ENCODE measurements at places on chromosomes 16 and 17.
A peak's percentile ranks its signal among the peaks of the same experiment; 100 is the strongest.

DNA sequence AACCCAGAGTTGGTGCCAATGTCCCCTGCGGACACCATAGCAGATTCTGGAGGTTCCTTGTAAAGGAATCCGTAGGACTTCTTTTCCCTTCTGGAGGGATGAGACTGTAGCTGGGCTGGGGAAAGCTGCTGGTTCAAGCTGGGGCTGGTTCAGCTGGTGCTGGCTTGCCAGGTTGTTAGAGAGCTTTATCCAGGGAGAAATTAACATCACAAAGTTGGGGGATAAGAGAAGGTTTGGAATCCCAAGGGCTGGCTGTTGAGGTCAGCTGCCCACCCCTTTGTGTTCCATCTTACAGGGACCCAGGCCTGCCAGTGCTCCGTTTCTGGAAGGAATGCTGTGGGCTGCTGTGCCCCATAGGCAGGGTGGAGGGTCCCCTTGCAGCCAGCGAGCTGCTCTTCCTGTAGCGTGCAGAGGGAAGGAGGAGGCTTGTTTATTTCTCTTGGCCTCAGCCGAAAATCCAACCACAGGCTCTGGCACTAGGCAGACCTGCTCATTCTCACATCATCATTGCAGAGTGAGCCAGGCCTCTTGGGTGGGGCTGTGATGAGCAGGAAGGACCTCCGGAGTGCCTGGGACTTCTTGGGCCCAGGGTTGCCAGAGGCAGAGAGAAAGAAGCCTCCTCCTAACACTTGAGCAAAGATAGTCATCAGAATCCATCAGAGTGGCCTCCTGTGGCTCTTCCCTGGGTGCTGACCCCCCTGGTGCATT lies 251.1 kb downstream of the SEC14L1 start:
- DNase-seq, result no peak

GRCh38 chr16:27326738-27327585 lies 13.2 kb downstream of the IL4R start:
- no peak for DNase-seq

DNA sequence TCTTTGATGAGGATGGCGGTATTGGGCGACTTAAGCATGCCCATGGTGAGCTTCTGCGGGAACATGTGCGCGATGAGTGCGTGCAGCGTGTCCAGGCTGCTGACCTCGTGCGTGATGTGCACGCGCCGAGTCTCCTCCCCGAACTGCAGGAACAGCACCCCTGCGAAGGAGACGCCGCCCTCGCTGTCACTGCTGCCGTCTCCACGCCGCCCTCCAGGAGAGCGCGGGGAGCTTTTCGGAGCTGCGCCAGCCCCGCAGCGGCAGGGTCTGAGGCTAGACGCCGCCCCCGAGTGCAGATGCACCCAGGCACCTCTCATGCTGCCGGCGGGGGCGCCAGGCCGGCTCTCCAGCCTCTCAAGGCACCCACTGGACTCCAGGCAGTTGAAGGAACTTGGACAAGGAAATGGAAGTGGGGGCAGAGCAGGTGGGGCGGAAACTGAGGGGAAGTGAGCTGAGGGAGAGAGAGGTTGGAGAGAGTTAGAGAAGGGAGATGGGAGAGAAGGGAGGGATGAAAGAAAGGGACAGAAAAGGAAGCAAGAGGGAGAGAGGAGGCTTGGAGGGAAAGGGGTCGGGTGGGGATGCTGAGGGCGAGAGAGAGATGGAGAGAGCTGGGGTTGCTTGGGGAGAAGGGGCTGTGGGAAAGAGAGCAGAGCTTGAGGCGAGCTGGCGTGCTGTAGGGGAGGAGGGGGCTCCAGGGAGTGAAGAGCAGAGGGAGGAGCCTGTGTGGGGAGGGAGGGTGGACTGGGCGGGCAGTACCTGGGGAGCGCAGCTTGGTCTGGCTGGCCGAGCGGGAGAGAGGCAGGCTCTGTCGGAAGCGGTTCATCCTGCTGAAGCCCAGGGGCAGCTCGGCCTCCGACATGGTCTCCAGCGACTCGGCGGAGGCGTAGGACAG lies 42.1 kb downstream of the SRCIN1 start:
- no peak for DNase-seq

- no peak for DNase-seq
These were observed 13.1 kb downstream of the TIMM22 start for GRCh38 chr17:1010086-1010450.

DNA sequence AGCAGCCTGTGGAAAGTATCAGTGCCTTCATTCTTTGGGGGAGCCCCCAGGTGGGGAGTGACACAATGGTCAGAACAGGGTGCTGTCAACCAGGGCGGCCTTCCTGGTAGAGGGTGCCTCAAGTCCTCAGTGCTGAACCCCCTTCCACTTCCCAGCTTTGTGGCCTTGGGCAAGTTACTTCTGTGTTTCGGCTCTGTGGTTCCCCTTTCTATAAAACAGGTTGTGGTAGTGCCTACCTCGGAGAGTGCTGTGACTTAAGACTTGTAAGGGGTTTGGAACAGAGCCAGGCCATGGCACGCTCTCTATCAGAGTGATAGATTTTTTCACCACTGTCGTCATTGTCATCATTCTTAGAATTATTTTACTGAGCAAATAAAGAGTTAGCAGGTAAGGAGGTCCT lies 141.1 kb downstream of the CCDC182 start:
- peak; percentile 41 for DNase-seq

DNA sequence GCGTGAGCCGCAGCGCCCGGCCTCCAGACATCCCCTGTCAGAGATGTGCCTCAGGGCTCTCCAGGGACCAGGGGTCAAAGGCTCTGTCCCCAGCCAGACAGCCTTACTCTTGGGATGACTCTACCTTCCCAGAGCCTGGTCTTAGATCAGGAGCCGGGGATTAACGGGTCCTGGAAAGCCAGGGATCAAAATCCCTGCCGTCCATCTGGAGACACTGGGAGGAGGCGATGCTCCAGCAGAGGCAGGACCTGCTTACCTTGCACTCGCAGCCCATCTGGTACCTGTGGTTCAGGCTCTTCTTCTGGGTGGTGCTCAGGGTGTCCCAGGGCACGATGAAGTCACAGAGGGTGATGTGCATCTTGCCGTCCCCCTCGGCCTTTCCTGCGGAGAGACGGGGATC lies 16.7 kb upstream of the USP36 start:
- DNase-seq, result no peak

DNA sequence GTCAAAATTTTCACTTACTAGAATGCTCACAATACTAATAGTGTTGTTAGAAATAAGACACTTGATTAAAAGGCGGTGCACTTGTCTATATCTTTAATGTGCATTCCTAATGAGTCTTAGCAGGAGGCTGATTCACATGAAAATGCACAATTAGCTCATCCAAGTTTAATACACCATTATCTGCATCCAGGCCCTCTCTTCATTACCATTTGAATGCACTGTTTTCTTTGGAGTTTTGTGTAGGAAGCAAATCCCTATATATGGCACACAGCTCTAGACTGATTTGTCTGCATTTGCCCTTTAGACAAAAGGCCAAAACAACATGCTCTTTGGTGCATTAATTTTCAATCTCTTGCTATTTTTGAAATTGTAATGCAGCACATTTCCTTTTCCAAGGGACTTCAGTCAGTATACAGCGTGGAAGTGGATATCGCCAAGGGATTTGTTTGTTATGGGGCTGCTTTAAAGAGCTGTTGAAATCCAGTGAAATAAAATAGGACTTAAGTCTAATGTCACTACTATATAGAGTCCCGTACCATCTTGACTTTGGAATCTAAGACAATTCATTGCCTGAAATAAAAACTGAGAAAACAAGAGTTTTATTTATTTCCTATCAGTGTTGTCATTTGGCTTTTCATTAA lies 257.6 kb upstream of the CPHXL start:
- DNase-seq, result no peak

DNA sequence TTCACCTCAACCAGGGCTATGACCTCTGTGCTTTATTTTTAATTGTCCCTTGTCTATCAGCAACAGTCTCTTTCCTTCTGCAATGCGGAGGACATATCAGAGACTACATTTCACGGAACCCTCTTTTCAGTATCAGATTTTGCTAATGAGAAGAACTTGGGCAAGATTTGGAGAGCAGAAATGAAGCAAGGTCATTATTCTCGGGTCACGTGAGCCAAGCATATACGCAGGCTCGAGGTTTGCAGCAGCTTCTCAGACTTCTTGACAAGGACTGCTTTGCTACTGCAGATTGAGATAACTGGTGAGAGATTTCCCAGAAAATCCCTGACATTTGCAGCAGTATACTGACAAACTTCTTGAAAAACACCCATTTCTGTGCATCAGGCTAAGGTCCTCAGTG lies 30.4 kb downstream of the ABCA10 start:
- DNase-seq, result no peak

DNA sequence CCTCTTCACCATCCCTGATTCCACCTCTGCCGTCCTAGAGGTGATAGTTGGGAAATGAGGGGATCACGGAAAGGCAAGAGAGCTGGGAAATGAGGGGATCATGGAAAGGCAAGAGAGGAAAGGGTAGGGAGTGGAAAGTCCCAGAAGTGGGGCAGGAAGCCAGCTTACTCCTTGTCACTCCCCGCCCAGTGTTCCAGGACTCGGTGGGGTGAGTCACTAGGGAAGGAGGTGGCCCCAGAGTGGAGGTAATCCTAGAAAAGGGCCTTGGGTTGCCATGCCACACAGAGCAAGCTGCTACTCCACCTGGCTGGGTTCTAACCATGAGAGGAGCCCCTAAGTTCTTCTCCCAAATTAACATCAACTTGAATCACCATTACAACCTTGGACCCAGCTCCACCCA lies 14.8 kb downstream of the ALOXE3 start:
- DNase-seq, result no peak

- no peak for DNase-seq
These were observed 232.1 kb upstream of the CACNG5 start for GRCh38 chr17:66602659-66603384.

GRCh38 chr17:73064084-73064938 lies 28.2 kb downstream of the SLC39A11 start:
- DNase-seq, result no peak

- DNase-seq, result no peak
These were observed 8.2 kb downstream of the NPTX1 start for GRCh38 chr17:80468242-80468641.

DNA sequence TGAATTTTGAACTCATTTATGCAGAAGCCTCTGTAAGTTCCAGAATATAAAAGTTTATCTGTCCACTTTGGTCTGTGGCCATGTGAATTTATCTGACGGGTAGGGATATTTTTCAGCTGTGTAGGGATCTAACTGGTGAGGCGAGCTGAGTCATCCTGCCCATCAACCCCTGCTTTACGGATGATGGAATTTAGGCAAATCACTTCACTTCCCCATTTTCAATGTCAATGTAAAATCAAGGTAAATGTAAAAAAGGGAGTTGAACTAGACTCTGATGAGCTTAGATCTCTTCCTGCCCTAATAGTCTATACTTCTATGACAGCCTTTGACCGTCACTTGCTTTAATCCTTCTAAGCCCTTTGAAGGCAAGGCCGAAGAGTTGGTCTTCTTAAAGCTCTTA lies 2.6 kb downstream of the SLC16A6 start:
- no peak for DNase-seq

DNA sequence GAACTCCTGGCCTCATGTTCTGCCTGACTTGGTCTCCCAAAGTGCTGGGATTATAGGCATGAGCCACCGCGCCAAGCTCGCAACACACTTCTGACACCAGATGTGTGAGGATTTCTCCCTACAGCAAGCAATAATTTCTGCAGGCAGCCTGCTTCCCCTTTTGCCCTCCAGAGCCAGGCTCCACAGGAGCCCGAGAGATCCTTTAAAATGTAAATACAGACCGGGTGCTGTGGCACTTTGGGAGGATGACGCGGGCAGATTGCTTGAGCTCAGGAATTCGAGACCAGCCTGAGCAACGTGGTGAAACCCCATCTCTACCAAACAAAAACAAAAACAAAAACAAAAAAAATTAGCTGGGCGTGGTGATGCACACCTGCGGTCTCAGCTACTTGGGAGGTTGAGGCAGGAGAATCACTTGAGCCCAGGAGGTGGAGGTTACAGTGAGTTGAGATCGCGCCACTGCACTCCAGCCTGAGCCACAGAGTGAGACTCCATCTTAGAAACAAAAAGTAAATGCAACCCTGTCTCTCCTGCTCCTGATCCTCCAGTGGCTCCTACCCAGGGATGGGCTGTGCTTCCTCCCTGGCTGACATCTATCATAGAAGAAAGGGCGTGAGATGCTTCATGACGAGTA lies 14.7 kb downstream of the C16orf96 start:
- no peak for DNase-seq

DNA sequence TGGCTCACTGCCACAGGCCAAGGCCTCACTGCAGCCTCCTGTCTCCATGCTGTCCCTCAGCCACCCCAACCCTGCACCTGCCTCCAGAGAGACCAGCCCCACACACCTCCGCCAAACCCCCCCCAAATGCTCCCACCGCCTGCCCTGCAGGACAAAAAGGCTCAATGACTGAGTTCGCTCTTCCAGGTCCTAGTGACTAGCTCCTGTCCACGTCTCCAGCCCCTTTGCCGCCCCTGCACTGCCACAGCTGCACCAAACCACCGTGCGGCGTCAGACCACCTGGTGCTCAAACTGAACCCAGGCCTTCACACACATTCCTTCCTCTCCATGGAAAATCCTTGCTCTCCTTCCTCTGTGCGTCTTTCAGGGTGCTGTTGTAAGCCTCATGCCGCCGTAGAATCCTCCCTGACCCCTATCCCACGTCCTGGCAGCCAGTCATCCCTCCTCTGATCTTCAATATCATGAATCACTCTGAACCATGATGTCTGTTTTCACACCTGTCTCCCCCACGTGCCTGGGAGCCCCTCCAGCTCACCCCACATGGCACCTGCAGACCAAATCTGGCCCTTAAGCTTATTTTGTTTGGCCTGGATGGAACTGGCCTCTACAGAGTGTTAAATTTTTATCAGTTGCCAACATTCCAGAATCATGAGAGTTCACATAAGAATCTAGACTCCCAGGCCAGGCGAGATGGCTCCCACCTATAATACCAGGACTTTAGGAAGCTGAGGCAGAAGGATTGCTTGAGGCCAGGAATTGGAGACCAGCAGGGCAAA lies 4.3 kb upstream of the GSG1L start:
- DNase-seq, result no peak

- DNase-seq, result no peak
These were observed 130.1 kb upstream of the ADAMTS18 start for GRCh38 chr16:77564791-77565390.

- no peak for DNase-seq
These were observed 5.9 kb upstream of the BAIAP3 start for GRCh38 chr16:1327619-1327947.
